CD4-positive, alpha-beta T cell treated with Interleukin-6 at 100 ng/mL for 8 hours (primary cell): ENCODE measurements at places on chromosomes 12 and 14.
A peak's percentile ranks its signal among the peaks of the same experiment; 100 is the strongest.

DNA sequence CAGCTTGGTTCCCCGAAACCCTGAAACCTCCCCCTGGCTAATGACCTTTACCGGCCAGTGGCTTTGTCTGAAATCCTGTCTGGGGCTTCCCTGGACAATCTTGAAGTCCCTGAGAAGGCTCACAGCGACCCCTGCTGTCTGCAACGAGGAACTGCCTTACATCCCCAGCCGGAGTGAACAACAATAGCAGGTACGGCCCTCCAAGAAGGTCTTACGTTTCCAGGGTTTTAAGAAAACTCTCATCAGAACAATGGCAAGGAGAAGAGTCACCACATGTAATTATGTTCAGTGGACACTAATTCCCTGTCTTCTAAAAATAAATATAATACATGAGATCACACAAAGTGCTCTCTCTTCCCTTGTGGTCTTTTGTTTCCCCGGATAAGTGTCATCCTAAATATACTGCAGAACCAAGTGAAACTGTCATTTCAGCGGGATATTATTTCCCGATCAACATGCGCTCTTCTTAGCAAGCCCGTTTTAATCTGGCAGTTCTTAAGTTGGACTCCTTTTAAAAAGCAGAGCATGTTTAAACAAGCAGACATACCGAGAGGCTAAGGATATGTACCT, 53.3 kb downstream of the RBM19 start:
- peak; percentile 28 for DNase-seq

DNA sequence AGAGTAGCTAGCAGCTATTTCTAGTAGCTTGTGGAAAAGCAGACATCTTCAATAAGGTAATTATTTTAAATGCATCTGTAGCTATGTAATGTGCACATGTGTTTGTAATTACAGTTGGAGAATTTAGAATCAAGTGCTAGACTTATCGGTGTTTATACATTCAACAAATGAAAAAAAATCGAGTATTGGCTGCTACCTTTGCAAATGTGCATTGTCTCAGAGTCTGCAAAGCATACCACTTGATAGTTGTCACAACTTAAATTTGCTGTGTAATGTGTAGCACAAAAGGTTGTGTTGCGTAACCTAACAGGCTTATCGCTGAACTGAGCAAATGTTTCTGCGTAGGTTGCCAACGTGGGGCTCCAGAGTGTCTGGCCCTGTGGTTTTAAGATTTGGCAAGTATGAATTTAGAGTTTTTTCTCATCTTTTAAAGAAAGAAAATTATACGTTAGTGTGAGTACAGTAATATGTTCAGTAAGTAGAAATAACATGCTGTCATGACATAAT, 44.3 kb downstream of the TMTC2 start:
- DNase-seq = no peak

- DNase-seq = no peak
Observed at GRCh38 chr12:119672194-119672593, 4.3 kb downstream of the PRKAB1 start.

DNA sequence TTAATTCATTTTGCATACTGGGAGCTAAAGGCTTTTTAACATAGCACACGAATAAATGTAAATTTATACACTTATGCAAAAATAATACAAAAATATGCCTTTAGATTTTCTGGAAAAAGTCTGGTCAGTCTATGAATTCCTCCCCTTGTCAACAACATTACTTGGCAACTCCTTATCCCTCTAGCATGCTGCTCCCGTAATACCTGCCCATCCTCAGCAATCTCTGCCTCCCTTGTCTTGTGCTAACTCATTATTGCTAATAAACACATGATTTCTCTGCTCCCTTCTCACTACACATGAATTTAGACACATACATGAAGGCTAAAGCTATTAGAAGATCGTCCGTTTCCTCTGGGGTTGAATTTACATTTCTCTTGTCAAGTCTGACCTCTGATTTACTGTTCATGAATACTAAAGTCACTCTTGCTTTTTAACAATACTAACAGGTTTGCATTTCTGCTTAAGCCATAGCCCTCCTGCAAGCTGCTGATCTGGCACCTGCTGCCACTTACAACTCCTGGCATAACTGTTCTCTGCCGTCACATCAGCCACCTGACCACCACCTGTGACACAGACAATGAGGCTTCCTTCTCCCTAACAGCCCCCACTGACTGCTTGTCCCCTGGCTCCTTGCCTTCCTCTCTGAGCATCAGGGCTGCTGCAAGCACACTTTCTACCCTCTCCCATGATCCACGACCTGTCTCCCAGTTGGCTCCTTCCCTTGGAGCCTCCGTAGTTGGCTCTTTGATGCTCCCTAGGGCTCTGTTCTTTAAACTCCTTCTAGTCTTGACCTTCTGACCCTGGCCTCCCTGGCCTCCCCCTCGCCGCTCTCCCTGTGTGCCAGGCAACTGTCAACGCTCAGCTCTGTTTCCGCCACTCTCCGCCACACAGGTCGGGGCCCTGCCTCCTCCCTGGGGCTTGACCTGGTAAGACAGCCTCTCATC, 177.6 kb downstream of the CALM1 start:
- no peak for DNase-seq

- no peak for DNase-seq
Observed at GRCh38 chr12:53378724-53379388, 1.1 kb upstream of the SP1 start.

DNA sequence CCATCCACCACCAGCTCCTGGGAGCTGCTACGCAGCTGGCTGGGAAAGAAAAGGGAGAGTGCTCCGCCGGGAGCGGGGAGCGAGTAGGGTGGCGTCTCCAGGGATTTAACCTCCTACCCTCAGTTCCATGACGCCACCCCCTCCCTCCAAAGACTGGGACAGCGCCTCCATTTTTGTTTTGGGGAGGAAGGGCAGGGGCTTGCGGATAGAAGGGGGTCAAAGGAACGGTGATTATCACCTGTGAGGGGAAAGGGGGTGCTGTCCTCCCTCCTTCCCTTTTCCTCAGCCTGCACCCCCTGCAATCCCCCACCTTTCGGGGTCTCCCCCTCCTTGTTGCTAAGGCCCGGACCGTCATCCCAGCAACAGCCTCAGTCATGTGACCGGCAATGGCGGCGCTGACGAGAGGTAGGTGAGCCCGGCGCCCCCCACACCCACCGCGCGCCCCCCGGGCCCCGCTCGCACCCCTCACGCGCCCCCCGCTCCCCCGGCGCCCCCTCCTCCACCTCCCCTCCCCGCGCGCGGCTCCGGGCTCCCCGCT, at the start of gene DTX3:
Gene DTX3 (plus strand): TSS at position 371 of the 538 bp plus-strand sequence. CDS start 1,694 bp downstream, outside the sequence.
- peak; percentile 25 for DNase-seq
